AML-193 (cell line): ENCODE measurements at places on chromosomes 2 and 18.

GRCh38 chr18:75287006-75287405 is 76.4 kb downstream of the TSHZ1 start:
- DNase-seq = no peak

DNA sequence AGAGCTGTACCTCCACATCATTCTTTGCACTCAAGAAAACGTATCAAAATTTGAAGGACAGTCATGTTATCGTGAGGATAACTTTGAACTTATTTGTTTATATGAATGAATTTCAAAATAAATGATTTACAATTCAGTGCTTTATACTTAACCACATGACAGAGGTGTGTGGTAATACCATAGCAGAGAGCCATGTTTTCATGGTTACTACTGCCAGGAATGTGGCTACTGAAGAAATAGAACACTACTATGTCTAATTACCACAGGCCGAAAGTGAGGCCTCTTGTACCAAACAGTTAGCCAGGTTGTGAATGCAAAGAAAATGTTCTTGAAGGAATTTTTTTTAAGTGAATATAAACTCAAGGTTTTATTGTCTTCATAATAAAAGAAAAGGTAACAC is 49.2 kb downstream of the AAK1 start:
- DNase-seq = no peak

DNA sequence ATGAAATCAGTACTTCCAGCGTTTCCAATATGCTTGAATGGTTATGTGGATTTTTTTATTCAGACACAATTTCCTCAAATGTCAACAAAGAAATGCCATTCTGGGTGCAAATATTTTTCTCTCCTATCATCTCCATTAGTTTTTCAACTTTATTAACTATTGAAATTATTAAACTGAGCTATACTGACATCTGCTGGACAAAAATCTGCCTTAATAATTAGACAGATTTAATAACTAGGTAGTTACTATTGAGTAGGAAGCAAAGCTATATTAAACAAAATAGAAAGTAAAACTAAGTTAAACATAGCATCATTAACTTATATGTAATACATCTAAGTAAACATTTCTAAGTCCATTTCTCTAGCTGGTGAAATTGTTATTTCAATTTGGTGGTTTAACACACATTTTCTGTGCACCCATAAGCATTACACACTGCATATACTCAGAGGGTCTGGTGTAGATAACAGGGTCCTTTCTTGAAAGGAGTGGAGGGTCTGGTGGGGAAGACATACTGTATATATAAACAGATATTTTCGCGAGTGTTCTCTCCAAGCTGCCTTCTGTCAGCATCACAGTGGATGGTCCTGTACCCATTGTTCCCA is 77.0 kb downstream of the LANCL1 start:
- DNase-seq = peak; percentile 7

DNA sequence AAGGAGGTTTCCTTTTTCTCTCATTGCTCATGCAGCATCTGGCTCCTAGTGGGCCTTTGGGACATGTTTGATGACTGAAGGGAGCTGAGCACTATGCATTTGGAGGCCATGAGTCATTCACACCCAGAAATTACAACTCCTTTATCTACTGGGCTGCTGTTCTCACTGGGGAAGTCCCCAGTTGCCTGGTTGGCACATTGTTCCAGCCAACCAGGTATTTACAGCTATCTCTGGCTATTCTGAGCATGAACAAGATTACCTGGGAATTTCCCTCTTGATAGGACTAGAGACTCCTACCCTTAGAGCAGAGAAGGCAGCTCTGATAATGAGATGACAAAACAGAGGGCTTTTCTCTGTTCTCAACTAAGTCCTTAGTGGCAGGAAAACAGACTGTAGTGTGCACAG is 206.5 kb downstream of the SETBP1 start:
- DNase-seq = no peak

DNA sequence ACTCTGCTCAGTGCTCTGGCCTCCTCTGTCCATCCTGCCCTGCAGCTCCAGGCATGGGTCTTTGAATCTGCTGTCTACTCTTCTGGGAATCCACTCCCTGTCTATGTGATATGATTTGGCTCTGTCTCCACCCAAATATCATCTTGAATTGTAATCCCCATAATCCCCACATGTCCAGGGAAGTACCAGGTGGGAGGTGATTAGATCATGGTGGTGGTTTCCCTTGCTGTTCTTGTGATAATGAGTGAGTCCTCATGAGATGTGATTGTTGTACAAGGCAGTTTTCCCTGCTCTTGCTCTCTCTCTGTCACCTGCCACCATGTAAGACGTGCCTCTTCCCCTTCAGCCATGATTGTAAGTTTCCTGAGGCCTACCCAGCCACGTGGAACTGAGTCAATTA is 881.8 kb upstream of the ID2 start:
- no peak for DNase-seq

DNA sequence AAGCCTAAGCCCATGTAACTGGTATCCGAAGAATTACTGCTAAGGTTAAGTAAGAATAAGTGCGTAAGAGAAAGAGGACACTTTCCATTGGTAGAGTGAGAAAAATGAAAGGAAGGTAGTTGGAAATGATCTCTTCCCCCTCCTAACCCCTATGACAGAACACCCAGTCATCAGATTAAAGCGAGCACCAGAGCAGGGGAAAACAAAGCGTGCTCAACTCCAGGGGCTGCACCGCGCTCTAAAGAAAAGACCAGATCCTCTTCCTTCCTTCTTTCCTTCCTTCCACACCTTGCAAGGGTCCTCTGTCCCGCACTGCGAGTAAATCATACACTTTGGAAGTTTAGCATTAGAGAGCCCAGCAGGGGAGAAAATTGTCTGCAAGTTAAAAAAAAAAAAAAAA is 971 bp upstream of the CDH7 start:
- DNase-seq = no peak
